ENCODE measurements at places on chromosomes 12 and 14.

- no peak for DNase-seq
Measured at GRCh38 chr12:42981379-42981778, 391.8 kb upstream of the PRICKLE1 start.

- DNase-seq: no peak
Measured at GRCh38 chr12:25317553-25317952, 66.8 kb upstream of the KRAS start.

DNA sequence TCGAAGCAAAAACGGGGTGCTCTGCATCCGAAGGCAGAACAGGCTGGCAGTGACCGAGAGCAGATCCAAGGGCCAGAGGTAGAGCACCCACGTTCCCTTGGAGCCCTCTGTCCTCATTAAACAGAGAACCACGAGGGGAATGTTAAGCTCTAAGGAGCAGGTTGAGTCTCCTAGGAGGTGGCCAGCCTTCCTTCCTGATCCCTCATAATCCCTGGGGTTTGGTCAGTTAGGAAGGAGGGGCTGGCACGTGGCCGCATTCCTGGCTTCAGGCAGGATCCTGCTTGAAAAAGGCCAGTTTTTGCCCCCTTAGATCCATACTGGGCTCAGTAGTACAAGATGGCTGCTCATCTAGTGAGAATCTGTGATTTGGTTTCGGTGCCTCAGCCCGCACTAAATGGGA is 57.2 kb downstream of the SLC24A4 start:
- DNase-seq: no peak

- DNase-seq: no peak
Measured at GRCh38 chr14:27389402-27389801, 791.6 kb upstream of the NOVA1 start.

DNA sequence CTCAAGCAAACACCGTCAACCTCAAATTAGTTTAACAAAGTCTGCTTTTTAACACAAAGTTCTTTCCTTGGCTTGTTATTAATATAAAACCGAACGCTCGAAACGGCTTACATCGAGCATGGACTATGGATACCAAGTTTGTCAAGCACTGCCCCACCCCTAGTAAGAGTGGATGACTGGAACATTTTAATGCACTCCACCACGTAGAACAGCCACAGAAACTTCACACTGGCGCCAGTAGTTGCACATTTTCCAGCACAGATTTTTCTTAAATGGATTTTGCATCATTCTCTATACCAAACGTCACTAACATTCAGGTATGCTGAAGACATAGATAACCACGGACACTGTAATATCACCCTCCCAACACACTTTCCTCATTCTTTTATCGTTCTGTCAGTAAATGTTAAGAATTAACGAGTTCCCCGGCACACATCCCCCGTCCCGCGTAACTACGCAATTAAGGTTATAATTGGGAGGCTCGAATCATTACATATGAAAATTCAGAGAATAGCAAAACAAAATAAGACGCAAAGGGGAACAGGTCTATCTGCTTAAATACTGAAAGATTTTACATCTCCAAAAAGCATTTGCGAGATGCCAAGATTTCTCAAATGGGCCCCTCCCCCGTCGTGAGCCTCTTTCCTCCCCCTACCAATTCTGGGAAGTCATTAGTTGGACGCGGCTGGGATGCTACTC is 990 bp downstream of the FERMT2 start:
- no peak for DNase-seq

DNA sequence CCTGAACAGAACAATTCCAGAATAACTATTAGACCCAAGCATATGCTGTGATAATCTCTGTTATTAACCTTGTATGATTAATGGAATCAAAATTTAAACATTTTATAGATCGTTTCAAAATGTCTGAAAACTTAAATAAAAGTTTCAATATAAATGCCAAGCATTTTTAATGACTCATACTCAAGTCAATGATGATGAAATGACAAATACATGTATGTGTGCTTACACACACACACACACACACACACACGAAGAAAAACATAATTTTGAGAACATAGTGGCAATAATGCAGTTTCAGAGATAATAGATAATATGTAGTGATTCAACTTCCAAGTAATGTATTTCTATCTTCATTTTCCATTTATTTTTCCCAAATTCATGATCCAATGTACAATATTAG is 384.9 kb upstream of the FOXG1 start:
- no peak for DNase-seq

DNA sequence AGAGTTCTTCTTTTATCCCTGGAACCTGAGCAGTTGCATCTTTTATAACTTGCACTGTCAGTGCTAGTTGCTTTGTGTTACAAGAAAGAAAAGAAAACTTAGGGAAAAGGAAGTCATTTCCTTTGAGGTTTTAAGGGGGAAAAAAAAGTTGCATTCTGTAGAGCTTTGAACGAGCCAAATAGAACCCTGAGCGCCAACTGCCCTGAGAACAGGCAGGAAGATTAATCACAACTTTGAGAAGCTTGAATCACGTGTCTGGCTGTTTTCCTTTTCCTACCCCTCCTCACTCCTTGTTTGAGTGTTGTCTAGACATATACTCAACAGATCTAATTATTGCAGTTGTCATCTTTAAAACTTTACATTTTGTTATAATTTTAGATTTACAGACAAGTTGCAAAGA is 12.5 kb downstream of the PCNX1 start:
- DNase-seq: no peak

DNA sequence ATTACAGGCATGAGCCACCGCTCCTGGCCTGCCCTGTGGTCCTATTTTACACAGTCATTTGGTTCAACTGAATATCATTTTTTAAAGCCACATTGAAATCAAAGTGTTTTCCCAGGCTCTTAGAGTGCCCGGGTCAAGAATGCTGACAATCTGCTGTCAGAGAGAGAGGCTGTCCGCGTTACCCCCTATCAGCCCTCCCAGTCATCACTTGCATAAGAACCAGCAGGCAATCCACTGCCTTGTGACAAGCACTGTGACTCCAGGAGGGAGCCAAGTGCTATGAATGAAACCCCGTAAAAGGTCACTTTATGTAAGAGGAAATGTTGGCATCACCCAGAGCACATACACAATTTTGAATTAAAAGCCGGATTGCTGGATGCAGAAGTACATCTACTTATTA is 13.5 kb downstream of the PHLDA1 start:
- DNase-seq: no peak

DNA sequence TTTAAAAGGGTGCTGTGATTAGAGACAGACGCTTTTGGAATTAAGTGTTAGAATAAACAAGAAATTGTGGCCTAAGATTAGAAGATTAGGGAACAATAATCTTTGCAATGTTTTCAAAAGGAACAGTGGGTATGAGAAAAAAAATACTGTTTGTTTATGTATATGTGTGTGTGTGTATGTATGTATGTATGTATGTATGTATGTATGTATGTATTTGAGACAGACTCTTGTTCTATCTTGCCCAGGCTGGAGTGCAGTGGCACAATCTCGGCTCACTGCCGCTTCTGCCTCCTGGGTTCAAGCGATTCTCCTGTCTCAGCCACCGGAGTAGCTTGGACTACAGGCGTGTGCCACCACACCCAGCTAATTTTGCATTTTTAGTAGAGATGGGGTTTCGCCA is 81.6 kb downstream of the TRAFD1 start:
- no peak for DNase-seq

DNA sequence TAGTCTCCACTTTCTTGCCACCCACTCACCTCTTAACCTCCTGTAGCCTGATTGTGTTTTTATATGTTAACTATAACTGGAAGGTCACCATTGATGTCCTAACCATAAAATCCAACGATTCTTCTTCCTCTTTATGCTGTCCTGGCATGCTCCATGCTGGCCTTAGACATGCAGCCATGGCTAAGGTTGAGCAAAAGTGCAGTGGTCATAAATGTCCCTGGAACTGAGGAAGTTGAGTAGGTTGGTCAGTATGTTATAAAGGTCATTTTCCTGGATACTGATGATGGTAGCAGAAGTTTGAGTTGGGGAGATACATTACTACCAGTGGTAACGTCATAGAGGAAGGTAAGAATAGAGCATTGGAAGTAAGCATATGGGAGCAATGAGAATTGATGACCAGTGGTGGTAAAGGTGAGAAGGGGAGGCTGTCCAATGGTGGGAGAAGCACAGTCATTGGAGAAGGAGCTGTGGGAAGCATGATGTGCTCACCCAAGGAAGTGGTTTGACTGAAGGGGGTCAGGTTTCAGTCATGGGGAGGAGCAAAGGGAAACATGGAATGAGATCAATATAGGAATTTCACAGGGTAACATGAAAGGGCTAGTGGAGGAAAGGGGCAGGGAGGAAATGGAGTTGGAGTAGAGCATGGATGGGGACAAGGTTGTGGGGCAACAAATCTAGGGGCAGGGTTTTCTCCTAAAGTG is 240.8 kb downstream of the DACT1 start:
- DNase-seq: no peak

GRCh38 chr12:110372056-110372425 is 31.5 kb downstream of the ANAPC7 start:
- DNase-seq: no peak

DNA sequence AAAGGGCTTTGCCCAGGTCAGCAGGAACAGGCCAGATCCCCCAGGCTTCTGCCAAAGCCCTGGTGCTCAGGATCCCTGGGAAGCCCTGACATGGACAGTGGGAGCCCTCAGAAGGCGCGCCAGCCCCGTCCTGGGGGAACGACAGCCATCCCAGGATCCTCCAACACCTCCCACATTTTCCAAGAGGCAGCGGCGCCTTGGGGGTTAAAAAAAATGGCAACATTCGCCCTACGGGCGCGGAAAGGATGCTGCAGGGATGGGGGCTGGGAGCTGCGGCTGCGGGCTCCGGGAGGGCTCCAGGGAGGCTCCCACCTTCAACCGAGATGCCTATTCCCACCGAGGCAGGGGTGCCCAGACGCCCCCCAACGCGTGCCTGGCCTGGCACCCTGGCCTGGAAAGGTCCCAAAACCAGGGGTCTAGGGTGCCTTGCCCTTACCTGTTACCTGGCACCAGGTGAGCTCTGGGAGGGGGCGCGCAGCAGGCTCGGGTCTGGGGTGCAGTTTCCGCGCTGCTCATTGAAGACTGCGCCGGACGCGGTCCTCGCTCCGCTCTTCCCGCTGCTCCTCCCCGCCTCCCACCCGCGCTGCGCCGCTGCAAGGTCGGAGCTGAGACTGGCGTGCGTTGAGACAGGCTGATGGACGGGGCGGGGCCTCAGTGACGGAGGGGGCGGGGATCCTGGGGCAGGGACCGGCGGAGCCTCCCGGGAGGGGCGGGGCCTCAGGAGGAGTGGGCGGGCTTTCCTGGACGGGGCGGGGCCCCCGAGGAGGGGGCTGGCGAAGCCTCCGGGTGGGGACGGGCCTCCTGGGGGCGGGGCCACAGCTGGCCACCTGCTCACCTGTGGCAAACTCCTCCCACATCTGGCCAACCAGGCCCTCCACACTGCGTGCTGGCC is at the start of gene ABCB9:
TSS of gene ABCB9 (minus strand) at position 613 of the 892 bp plus-strand sequence. CDS start 6,228 bp downstream, outside the sequence.
- peak; percentile 35 for DNase-seq

DNA sequence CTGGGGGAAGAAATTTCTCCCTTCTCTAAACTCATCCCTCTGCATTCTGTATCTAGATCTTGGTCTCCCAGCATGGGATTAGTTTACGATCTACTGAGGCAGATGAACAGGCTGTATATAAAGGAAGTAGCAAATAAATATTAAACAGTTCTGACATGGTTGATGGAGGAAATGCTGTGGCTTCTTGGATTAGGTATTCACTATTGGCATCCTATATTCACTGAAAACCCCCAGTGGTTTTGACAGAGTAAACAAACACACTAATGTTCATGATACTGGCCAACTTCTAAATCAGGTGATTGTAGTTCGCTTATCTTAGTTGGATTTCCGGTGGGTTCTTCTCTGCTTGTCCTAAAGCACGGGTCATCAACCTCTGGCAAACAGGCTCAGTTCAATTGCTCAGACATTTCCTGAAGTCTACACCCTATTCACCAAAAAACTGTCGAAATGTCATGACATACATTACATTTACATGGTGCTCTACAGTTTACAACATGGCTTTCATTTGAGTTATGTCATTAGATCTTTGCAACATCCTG is 433.9 kb downstream of the EGLN3 start:
- no peak for DNase-seq

- DNase-seq: no peak
Measured at GRCh38 chr14:21308132-21308478, 28.2 kb downstream of the RPGRIP1 start.

GRCh38 chr14:86739761-86740160 is 1209.8 kb downstream of the FLRT2 start:
- DNase-seq: no peak

DNA sequence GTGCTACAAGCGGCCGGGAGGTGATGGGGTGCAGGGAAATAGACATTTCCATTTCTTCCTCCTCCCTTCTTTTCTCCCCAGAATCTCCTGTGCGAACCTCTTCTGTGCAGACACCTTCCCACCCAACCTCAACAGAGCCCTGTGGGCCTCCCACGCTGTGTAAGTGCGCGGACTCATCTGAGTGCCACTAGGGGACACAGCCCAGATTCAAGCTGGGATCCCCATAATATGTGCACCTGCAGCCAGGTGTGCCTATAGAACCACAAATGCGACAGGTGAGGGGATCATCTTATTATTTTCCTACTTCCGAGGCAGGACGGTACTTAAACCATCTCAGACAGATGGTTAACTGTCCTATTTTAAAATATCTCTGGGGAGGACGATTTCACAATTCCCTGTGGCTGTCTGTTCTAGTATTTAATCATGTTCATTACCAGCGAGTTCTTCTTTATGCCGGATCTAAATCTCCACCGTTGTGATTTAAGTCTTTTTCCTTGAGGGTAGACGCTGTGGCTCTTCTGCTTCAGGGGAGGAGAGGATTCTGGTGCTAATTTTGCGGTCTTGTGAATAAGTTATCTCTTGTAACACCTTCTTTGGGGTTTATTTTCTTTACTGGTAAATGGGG is 17.2 kb upstream of the CACNA1C start:
- no peak for DNase-seq

DNA sequence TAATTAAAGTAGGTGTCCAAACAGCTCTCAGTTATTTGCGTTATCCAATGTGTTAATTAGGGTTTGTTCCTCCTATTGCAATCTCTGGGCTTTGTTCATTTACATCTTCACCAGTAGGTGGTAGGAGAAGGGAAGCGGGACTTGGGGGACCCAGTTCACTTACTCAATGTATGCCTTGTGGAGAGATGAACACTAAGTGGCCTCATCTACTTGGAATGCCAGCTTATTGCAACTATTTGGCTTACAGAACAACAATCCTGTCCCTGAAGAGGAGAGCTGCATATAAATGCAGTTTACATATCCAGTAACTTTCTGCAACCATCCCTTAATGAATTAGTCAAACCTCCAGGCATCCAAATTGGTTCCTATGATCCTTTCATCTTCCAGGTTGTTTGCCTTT is 417.1 kb upstream of the CCDC196 start:
- no peak for DNase-seq

DNA sequence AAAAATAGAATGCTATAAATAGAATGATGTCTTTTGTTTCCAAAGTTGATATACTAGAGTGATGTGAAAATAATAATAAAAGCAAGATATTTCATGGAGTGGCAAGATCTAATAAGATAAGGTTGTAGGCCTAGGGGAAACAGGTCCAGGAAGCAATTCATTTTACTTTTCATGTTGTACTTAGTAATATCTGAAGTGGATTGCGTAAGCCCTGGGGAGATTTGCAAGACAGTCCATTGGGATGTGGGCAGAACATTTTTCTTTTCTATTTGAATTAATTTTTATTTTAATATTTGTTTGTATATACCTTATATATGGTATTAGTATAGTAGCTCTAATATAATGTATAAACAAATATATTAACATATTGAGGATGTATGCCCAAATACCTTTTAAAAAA is 7.5 kb downstream of the NUBPL start:
- DNase-seq: no peak

GRCh38 chr12:111569363-111570083 is 29.6 kb downstream of the ATXN2 start:
- DNase-seq: no peak

GRCh38 chr12:26941215-26941594 is 2.9 kb downstream of the FGFR1OP2 start:
- no peak for DNase-seq

- no peak for DNase-seq
Measured at GRCh38 chr12:90338365-90338764, 616.6 kb downstream of the CCER1 start.
